ENCODE measurements at places on chromosomes 6 and 20. TPM values are rescaled to one million over a fixed set of nuclear protein-coding genes. Genes with fewer than 3 reads are reported as not detected.

GRCh38 chr6:50990750-50991446 is 172.2 kb downstream of the TFAP2B start:
- H3K27ac ChIP-seq = no peak overlapping the region
- no peak for DNase-seq
- no peaks in the 10 kb centered on the region for H3K4me1 ChIP-seq
- no peaks in the 10 kb centered on the region for H3K36me3 ChIP-seq

GRCh38 chr20:38945012-38945411 is 17.1 kb upstream of the DHX35 start:
- H3K4me1 ChIP-seq = no peaks in the 10 kb centered on the region
- H3K4me3 ChIP-seq = no peak overlapping the region
- no peak overlapping the region for H3K27ac ChIP-seq
- H3K36me3 ChIP-seq = no peaks in the 10 kb centered on the region

- no peak for DNase-seq
- H3K4me1 ChIP-seq = peaks cover 28% of the 10 kb centered on the region
- H3K27me3 ChIP-seq = no peaks in the 10 kb centered on the region
- no peaks in the 10 kb centered on the region for H3K36me3 ChIP-seq
- H3K27ac ChIP-seq = no peak overlapping the region
- H3K4me3 ChIP-seq = no peak overlapping the region
Observed at GRCh38 chr20:3813848-3814581, 6.3 kb upstream of the AP5S1 start.

The EYA2 gene
- total RNA-seq = 4.2 TPM

The SAMD5 gene
- 1.2 TPM for total RNA-seq

GRCh38 chr6:43506171-43506570 is 4.0 kb downstream of the LRRC73 start:
- no peaks in the 10 kb centered on the region for H3K27me3 ChIP-seq
- H3K27ac ChIP-seq = no peak overlapping the region
- peaks cover 42% of the 10 kb centered on the region for H3K36me3 ChIP-seq
- DNase-seq = no peak
- H3K4me1 ChIP-seq = peaks cover 57% of the 10 kb centered on the region

The SLC22A7 gene
- total RNA-seq = not detected

The GRIK2 gene
- total RNA-seq = 6.7 TPM

DNA sequence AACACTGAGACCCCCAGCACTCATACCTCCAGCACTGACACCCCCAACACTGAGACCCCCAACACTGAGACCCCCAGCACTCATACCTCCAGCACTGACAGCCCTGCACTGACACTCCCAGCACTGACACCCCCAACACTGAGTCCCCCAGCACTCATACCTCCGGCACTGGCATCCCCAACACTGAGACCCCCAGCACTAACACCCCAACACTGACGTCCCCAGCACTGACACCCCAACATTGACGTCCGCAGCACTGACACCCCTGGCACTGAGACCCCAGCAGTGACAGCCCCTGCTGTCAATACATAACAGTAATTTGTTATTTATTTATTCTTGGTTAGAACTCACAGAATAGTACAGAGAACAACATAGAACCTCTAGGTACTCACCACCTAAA is 58.0 kb downstream of the ERMARD start:
- no peaks in the 10 kb centered on the region for H3K36me3 ChIP-seq
- no peak for DNase-seq
- no peaks in the 10 kb centered on the region for H3K4me1 ChIP-seq
- peaks cover 19% of the 10 kb centered on the region for H3K27me3 ChIP-seq
- H3K4me3 ChIP-seq = no peak overlapping the region

- no peak overlapping the region for H3K27ac ChIP-seq
- no peak overlapping the region for H3K4me3 ChIP-seq
Observed at GRCh38 chr6:159804504-159804903, 4.4 kb downstream of the PNLDC1 start.

DNA sequence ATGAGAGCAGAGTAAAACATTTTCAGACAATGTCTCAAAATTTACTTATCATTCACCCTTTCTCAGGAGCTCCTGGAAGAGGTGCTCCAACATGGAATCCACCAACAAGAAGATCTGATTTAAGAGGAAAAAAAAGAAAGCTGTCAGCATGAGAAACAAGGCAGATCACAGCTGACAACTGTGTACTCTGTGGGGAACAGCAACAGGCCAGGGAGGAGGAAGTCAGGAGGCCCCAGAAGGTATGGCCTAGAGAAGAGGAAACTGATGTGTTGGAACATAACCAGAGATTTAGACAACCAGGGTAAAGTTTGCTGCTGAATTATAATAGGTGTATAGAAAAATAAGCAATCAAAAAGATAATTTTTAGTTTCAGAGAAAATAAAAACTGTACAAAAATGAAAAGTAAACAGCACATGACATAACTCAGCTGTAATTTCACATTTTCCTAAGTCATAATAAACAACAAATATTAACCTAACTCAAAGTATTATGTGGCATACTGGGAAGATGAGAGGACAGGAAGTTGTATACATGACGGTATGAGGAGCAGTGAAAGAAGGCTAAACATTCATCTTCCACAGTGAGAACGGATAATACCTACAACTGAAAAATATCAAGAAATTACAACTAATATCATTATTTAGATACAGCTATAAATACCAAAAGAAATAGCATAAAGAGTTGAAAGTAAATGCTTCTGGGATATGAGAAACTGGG is 113.6 kb upstream of the EMILIN3 start:
- H3K36me3 ChIP-seq = peaks cover 39% of the 10 kb centered on the region
- DNase-seq = no peak
- no peaks in the 10 kb centered on the region for H3K4me1 ChIP-seq
- H3K27me3 ChIP-seq = no peaks in the 10 kb centered on the region

GRCh38 chr6:36834576-36835341 is 4.5 kb downstream of the CPNE5 start:
- no peak overlapping the region for H3K27ac ChIP-seq
- no peak overlapping the region for H3K4me3 ChIP-seq
- peaks cover 10% of the 10 kb centered on the region for H3K27me3 ChIP-seq
- H3K4me1 ChIP-seq = peaks cover 14% of the 10 kb centered on the region
- no peaks in the 10 kb centered on the region for H3K36me3 ChIP-seq
- no peak for DNase-seq

- DNase-seq = no peak
- H3K27me3 ChIP-seq = no peaks in the 10 kb centered on the region
- H3K27ac ChIP-seq = no peak overlapping the region
- H3K4me3 ChIP-seq = no peak overlapping the region
- H3K36me3 ChIP-seq = no peaks in the 10 kb centered on the region
- no peaks in the 10 kb centered on the region for H3K4me1 ChIP-seq
Observed at GRCh38 chr6:2651961-2652360, 98.8 kb downstream of the MYLK4 start.

The SOBP gene
- 16.5 TPM for total RNA-seq

- DNase-seq = peak; percentile 92
- peaks cover 7% of the 10 kb centered on the region for H3K4me1 ChIP-seq
- no peaks in the 10 kb centered on the region for H3K27me3 ChIP-seq
- peaks cover 5% of the 10 kb centered on the region for H3K36me3 ChIP-seq
Observed at GRCh38 chr20:37990571-37991151, 42.6 kb downstream of the TTI1 start.

The SLC32A1 gene
- not detected for total RNA-seq
